ENCODE measurements at places on chromosomes 13 and 19.
A peak's percentile ranks its signal among the peaks of the same experiment; 100 is the strongest.

- no peak for DNase-seq
These were observed 125.2 kb downstream of the RAB20 start for GRCh38 chr13:110436276-110436675.

GRCh38 chr13:23504180-23504579, 66.0 kb upstream of the TNFRSF19 start:
- peak; percentile 49 for DNase-seq

- DNase-seq: no peak
These were observed 239.9 kb downstream of the SPRY2 start for GRCh38 chr13:80101040-80101439.

DNA sequence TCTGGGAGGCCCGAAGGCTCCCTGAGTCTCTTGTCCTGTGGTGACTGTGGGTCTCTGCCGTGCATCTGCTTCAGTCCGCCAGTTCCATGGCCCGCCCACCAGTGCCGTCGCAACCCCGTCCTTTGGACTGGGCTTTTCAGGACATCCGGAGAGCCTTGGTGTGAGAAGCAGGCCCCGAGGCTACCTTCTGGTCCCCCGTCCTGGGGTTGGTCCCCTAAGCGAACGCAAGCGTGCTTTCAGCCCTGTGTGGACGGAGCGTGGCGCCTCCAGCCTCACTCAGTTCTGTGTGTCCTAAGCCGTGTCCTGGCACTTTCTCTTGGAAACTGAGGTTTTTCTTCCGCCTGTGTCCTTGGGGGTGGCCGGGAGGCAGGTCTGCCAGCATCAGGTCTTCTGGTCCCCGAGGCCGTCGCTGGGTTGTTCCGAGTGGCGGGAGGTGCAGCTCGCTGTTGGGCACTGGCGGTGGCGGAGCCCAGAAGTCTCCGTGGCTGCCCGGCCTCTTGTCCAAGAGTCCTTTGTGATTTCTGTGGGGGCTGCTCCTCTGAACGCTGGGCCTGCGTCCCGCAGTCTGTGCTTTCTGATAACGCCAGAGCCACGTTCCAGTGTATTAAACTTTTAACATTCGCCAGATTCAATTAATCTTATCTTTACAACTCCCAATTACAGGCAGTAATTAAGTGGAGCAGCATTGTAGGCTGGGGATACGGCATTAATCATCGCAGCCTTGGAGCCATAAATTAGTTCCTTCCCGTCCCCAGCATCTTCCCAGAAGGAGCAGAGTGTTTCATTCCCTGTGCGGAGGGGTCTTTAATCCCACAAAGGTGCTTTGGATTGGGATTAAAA, 99.5 kb downstream of the KDM4B start:
- no peak for DNase-seq

- no peak for DNase-seq
These were observed 1175.8 kb downstream of the UQCRFS1 start for GRCh38 chr19:28037186-28037585.

DNA sequence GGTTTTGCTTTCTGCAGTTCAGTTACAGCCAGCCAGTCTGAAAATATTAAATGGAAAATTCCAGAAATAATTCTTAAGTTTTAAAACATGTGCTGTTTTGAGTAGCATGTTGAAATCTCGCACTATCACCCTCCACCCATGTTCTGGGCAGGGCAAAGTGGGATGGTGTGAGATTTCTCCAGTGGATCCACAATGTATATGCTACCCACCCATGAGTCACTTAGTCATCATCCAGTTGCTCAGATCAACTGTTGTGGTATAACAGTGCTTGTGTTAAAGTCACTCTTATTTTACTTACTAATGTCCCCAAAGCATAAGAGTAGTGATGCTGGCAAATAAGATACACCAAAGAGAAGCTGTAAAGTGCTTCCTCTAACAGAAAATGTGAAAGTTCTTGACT, 56.4 kb downstream of the CYSLTR2 start:
- no peak for DNase-seq

- no peak for DNase-seq
These were observed 33.2 kb downstream of the EFNA2 start for GRCh38 chr19:1318678-1319471.

DNA sequence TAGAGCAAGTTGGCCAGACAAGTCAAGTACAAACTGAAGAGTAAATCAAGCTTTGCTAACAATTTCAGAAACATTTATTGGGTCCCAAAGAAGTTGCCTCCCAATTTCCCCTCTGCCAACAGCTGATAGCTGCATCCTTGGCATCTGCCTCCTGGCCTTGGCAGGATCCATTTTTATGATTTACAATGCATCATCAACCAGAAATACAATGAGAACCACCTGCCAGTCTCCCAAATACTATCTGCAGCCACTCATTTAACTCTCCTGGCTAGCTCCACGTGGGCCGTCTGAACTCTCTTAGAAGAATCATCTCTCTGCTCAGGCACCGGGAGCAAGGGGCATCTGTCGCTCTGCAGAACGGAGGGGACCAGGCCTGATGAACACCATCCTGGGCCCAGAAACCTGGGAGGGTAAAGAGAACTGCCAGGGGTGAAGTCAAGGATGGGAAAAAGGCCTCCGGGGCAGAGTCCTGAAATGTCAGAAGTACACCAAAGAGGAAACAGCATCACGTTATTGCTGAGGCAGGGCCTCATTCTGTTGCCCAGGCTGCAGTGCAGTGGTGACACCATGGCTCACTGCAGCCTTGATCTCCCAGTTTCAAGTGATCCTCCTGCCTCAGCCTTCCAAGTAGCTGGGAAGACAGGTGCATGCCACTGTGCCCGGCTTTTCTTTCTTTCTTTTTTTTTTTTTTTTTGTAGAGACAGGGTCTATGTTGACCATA, 2.6 kb downstream of the LONP1 start:
- no peak for DNase-seq

DNA sequence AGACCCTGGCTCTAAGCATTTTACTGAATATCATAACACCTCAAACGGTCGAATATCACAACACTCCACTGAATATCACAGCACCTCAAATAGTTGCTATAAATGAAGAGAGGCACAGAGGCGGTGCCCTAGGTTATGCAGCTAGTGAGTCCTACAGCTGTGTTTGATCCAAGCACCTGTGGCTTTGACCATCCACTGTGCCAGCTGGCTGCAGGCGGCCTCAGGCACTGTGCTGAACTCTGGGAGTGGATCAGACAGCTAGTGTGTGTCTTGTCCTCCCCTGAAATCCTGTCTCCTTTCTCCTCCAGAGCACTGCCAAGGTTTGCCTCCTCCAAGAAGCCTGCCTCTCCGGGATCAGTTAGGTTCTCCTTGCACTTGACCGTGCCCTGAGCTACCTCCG, 7.3 kb downstream of the NOSIP start:
- DNase-seq: no peak

DNA sequence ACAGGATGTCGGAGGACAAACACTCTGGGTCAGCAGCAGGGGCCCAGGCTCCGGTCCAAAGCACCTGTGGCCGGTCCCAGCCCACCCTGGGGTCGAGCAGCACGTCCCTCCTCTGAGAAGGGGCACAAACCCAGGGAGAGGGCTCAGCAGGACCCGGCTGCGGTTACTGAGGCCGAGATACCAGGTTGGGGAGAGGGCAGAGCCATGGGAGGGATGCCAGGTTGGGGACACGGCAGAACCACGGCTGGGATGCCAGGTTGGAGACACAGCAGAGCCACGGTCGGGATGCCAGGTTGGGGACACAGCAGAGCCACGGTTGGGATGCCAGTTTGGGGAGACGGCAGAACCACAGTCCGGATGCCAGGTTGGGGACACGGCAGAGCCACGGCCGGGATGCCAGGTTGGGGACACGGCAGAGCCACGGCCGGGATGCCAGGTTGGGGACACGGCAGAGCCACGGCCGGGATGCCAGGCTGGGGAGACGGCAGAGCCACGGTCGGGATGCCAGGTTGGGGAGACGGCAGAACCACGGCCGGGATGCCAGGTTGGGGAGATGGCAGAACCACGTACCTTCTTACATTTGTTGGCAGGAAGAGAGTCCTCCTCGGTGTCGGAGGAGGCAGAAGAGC, 18.5 kb downstream of the MIER2 start:
- no peak for DNase-seq

GRCh38 chr19:39190768-39191167, 6.0 kb upstream of the NCCRP1 start:
- DNase-seq: no peak

- no peak for DNase-seq
These were observed 1.0 kb downstream of the TMEM59L start for GRCh38 chr19:18613589-18614234.

DNA sequence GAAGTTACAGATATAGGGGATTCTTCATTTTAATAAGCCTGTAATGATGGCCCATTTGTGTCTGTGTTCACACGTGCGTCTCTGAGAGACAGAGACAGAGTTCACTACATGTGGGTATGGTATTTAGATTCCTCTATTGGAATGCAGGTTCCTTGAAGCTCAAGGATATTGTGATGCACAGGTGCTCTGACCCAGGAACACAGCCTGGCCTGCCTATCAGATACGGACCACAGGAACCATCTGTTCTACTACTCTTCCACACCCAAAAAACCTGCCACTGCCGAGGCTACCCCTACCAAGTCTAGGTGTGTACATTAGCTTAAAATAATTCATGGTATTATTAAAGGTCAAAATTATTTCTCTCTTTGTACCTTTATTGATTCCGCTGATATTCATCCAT, 289.2 kb downstream of the ATP8A2 start:
- no peak for DNase-seq

GRCh38 chr19:34291235-34291634, 36.9 kb downstream of the GARRE1 start:
- no peak for DNase-seq

- no peak for DNase-seq
These were observed 39.1 kb downstream of the ACTN4 start for GRCh38 chr19:38686530-38686888.

DNA sequence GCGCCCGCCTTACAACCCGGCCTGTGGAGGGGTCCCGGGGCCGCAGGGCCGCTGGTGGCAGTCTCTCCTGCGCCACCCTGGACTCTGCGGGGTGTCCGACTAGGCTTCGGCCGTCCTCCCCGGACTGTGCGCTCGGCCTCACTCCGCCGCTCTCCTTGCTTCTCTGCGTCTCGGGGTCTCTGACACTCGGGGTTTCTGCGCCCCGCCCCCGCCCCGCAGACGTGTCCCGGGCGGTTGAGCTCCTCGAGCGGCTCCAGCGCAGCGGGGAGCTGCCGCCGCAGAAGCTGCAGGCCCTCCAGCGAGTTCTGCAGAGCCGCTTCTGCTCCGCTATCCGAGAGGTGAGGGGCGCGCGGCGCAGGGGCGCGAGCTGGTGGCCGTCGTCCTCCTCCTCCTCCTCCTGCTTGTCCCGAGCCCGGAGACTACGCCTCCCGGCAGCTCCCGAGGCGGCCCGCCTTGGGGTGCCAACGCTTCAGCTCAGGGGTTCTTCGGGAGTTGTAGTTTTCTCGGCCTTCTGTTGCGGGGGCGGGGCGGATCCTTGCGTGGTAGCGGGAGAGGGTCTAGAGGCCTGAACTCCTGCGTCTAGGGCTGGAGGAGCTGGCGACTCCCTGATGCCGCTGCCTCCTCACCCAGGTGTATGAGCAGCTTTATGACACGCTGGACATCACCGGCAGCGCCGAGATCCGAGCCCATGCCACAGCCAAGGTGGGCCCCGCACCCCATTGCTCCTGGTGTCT, 627 bp downstream of the LIN7B start:
- DNase-seq: peak; percentile 72

GRCh38 chr19:650121-650520, 10.4 kb downstream of the FGF22 start:
- DNase-seq: no peak

- peak; percentile 65 for DNase-seq
These were observed 15.7 kb downstream of the RANBP3 start for GRCh38 chr19:5961969-5962945.

GRCh38 chr13:46010148-46010547, 42.4 kb downstream of the ZC3H13 start:
- peak; percentile 6 for DNase-seq

GRCh38 chr13:30870049-30870884, 35.8 kb upstream of the MEDAG start:
- DNase-seq: peak; percentile 93

GRCh38 chr13:32432856-32433255, 4.9 kb upstream of the N4BP2L1 start:
- DNase-seq: no peak

GRCh38 chr19:10567656-10568055, 1.1 kb downstream of the CDKN2D start:
- no peak for DNase-seq

GRCh38 chr19:1163283-1163933, 10.7 kb downstream of the SBNO2 start:
- no peak for DNase-seq

DNA sequence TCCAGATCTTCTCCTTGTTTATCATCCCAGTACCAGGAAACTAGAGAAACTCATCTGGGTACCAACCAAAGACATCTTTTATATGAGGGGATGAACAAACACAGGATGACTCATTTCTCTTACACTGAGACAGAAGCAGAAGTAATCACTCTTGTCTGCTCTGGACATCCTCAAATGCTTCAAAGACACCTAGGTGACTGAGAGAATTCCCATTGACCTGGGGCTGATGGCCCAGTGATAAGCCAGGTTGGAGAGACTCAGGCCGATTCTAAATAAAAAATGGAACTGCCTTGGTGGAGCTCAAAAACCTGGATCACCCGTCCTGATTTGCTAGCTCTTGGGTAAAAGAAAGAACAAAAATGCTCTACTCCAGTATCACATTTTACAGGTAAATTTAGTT, 182.2 kb downstream of the ZNF486 start:
- DNase-seq: no peak

DNA sequence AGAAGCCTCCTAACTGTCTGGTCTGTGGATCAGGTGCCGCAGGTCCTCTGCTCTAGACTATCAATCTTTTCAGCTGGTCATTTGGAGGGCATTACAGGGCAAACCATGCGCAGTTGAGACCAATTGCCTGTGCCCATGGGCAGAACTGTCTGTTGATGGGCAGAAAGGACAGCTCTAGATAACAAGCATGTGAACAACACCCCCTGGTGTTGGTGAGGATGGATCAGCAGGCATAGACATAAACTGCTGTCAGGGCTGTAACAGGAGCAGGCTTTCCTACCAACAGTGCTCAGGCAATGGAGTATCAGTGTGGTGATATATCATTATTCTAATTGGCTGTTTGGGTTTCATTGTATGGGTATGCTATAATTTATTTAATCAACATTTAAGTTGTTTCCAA, 104.7 kb upstream of the KL start:
- DNase-seq: peak; percentile 64

- DNase-seq: no peak
These were observed 75.5 kb downstream of the ALOX5AP start for GRCh38 chr13:30810801-30811200.

DNA sequence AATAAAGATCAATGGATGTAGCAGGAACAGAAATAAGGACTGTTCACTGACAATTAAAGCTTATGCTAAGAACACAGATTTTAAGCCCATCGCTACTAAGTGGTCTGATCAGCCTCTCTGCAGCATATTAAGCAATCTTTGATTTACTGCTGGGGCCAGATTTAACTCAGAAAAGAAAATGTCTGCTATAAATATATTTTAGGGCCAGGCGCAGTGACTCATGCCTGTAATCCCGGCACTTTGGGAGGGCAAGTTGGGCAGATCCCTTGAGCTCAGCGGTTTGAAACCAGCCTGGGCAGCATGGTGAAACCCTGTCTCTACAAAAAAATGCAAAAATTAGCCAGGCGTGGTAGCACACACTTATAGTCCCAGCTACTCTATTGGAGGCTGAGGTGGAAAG, 43.0 kb downstream of the METTL21C start:
- peak; percentile 10 for DNase-seq
